ENCODE measurements at places on chromosomes 1 and 21.

GRCh38 chr1:5481889-5482288, 510.3 kb downstream of the NPHP4 start:
- no peak for DNase-seq

DNA sequence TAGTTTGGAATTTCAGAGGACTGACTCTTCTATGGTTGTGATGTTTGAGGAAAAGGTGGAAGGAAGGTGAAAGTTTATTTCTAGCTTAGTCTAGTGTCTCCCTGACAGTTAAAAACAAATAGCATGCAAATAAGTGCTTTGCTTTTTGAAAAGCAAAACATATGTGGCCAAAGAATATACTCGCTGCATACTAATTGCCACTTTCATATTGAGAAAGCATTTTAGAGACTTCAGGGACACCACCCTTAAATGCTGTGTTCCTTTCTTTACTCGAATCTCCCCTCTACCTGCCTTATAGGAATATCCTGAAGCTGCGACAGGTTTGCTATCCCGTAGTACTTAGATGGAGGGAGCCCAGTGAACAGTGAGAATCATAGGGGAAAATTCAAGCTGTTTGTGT, 23.2 kb downstream of the GLUL start:
- DNase-seq: no peak

- no peak for DNase-seq
Observed at GRCh38 chr1:228974273-228974672, 239.0 kb downstream of the RHOU start.

DNA sequence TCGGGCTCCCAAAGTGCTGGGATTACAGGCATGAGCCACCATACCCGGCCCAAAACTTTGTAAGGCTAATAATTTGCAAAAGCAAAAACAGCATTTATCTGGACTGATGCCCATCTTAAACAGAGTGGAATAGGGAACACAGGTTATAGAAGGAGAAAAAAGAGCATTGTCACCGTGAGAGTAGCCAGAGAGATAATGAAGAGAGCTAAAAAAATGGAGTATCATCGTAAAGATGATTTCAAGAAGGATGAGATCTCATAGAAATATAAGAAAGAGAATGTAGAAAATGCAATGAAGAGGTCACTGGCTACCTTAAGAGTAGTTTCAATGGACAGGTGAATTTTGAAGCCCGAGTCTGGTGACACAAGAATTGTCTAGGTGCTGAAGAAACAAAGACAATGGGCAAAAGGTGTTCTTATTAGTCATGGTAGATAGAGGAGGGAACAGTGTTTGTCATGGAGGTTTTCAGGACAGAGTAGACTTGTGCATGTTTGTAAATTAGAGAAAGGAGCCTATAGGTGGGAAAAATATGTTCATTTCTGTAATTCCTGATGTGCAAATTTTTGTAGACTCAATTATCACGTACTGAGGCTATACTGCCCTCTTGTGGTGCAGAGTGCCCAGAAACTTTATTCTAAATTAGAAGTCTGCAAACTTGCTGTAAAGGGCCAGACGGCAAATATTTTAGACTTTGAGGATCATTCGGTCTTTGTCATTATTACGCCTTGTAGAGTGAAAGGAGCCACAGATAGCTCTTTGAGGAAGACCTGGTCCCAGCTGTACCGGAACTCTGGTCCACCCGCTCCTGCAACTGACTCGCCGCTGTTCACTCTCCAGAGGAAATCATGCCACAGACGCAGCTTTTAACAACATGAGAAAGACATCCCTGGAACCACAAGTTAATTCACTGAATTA, 8.1 kb upstream of the TMEM183A start:
- DNase-seq: no peak

- DNase-seq: no peak
Observed at GRCh38 chr21:45602106-45602505, 41.4 kb upstream of the PCBP3 start.

GRCh38 chr1:47738560-47739182, 258.5 kb downstream of the TRABD2B start:
- no peak for DNase-seq

DNA sequence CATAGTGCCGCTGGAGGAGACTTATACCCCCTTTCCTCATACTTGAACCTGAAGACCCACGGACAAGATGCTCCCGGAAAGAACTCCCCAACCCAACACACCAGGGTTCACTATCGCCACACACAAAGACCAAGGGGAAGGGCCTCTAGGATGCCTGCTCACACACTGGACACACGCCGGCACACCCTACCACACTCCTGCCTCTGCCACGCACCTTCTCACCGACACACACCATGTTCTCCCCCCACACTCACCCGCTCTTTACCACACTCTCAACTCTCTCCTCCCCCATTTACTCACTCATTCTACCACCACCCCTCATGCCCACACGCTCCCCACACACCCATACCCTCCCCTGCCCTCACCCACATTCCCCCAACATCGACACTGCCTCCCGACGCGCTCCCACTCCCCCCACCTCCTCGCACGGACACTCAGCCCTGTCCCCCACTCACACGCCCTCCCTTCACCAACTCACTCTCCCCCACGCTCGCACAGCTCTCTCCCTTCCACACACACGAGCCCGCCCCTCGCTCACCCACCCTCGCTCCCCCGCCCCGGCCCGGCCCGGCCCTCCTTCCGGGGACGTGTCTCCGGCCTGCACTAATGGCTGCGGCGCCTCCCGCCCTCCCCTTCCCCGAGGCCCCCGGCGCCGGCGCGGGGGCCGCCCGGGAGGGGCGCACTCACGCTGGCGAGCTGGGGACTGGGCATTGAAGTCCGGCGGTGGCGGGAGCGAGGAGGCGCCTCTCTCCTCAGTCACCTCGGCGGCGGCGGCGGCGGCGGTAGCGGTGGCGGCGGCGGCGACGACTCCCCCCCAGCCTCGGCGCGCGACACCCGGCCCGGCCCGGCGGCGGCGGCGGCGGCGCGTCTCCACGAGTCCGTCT, 626 bp downstream of the PTP4A2 start:
- peak; percentile 38 for DNase-seq

GRCh38 chr1:240611228-240611618, 732 bp downstream of the GREM2 start:
- DNase-seq: no peak

- no peak for DNase-seq
Observed at GRCh38 chr1:233245191-233245765, 50.2 kb downstream of the PCNX2 start.

DNA sequence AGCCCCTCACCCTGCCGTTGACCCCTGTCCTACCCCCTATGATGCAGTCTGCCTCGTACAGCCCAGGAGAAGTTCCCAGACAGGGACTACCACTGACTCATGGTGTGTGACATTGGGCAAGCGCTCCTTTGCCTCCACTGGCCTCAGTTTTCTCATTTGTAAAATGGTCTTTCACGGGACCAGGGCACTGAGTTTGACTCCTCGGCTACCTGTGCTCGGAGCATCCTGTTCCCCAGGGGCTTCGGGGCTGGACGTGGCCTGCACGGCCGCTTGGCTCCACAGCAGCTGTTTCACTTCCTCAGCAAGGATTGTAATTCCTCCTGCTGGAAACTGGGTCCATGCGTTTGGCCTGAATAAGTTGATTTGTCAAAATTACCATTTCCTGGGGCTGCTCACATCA, 277.3 kb downstream of the MATN1 start:
- no peak for DNase-seq

GRCh38 chr21:45004481-45005247, 64.8 kb downstream of the SLX9 start:
- no peak for DNase-seq

DNA sequence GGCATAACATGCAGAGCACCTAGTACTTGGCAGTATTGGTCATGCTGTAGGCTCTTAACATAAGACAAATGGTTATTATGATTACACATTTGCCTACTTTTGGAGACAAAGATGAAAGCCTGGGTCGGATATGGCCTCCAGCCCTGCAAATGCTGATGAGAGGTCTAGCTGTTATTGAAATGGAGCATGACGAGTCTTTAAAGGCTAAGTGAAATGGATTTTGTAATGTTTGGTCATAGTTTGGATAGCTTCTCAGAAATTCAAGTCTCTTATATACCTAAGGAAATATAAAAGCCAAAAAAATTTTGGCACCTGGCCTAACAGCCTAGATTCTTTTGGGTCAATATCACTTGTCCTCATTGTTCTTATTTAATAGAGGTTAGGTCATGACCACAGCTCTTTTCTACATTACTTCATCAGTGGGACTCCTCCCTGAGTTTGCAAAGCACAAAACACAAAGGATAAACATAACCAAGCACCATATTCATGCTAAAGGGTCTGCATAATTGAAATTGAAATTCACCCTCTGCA, 69.2 kb upstream of the WLS start:
- DNase-seq: no peak

GRCh38 chr1:5651964-5652821, 340.0 kb downstream of the NPHP4 start:
- DNase-seq: no peak

DNA sequence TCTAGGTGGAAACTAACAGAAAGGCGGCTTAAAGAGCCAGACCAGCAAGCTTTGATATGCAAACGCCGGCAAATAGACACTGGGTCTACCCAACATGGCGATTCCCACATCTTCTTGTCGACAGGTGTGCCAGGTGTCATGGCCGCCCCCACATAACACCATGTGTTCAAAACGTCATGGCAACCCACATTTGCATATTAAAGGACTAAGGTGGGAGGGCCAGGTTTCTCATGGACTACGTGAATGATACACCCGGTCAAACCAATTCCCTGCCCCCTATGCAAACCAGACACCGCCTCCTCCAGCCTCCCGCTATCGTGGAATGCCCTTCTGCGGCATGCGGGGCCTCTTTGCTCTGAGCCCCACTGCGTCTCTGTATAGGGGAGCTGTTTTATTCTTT, 41.3 kb downstream of the ICOSLG start:
- DNase-seq: no peak

- no peak for DNase-seq
Observed at GRCh38 chr1:245953876-245954660, 553.0 kb downstream of the SMYD3 start.

- DNase-seq: no peak
Observed at GRCh38 chr1:213767683-213768082, 220.1 kb upstream of the PROX1 start.

GRCh38 chr1:58815069-58815685, 31.3 kb upstream of the JUN start:
- peak; percentile 74 for DNase-seq

GRCh38 chr1:84715342-84716019, 25.2 kb upstream of the SSX2IP start:
- DNase-seq: no peak

DNA sequence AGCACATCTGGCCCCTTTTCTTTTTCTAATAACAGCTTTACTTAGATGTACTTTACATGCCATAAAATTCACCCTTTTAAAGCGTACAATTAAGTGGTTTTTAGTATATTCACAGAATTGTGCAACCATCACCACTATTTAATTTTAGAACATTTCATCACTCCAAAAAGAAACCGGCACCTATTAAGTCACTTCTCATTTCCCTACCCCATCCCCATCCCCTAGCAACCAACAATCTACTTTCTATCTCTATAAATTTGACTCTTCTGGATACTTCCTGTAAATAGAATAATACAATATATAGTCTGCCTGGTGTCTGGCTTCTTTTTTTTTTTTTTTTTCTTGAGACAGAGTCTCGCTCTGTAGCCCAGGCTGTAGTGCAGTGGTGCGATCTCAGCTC, 59.5 kb upstream of the ENAH start:
- no peak for DNase-seq

DNA sequence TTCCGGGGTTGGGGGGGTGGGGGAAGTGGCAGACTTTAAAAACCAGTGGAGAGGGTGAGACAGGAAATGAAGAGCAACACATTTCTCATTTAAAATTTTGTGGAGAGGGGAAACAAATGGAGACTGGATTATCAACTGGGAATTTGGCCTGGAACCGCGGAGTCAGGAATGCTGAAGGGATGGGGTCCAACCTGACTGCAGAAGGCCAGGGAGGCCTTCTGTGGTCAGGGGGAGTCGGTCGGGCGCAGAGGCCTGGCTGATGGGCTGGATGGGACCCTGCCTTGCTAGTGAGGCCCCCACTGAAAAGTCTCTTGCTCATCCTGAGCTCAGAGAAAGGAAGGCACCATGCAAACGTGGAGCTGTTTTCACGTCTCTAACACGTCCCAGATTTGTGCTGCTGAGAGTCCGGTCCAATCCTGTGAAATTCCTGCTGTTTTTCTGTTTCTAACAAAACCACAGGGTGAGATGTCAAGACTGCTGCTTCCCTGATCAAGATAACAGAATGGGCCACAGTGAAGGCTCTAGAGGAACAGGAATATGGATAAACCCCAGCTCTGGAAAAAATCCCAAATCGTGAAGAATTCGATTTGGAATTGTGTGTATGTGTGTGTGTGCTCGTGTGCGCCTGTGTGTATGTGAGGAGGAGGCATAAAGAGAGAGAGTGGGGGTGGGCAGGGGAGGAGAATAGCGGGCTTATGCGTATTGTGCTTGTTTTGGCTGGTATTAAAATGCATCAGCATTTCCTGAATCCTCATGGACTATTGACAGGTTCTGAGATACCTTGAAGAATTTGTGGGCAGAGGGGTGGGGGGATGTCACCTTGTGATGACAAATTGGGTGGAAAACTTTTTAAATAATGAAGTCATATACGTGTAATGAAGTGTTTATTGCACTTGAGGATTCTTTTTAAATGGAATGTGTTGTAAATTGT, 117.4 kb downstream of the NGF start:
- DNase-seq: no peak

DNA sequence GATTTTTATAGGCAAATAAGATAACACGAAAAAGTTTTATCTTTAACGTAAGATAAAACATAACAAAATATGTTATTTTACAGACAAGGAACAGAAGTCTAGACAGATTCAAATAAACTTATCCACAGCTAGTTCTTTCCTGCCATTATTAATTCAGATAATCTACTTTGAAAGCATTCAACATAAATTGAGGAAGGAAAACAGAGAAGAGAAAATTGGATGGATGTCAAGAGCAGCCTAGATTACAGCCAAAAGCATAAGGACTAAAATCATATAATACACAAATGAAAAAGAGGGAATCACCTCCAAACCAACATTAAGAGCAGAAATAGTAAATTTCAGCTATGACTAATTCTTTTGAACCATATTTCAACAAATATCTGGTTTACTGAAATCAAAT, 15.5 kb downstream of the TRIM33 start:
- no peak for DNase-seq

DNA sequence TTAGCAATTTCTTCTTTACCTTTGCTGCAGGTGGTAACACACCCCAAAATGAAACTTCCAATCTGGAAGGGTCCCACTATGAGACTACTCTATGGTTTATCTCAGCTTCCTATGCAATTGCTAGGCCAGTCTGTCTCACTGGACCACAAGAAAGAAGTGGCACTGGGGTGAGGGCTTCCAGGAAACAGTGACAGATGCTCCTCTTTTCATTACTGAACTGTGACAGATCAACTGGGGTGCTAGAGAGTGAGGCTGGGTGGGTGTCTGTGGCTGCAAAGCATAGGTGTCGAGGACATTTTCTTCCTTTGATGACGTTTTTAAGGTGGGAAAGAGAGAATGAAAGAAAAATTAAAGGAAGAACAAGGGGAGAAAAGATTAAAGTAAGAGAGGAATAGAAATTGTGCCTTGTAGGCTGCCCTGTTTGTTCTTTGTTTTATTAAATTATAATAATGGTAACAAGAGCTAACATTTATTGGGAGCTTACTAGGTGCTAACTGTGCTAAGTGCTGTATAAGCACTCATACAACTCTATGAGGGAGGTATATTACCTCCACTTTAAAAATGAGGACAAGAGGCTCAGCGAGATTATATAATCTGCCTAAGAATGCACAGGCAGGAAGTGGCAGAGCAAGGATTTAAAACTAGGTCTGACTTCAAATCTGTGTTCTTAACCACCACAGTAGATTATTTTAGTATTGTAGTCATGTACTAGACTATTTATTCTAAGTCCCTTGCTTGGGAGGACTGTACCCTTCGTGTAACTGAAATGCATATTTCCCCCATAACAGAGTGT, 27.8 kb upstream of the DMRTA2 start:
- DNase-seq: no peak

GRCh38 chr1:81554534-81554933, 246.2 kb upstream of the ADGRL2 start:
- no peak for DNase-seq

All from H54 (cell line).